Activated T-helper 1 cell treated with Interleukin-2 at 50 U/mL for 16 hours (primary cell): ENCODE measurements at places on chromosomes 12 and 14.

DNA sequence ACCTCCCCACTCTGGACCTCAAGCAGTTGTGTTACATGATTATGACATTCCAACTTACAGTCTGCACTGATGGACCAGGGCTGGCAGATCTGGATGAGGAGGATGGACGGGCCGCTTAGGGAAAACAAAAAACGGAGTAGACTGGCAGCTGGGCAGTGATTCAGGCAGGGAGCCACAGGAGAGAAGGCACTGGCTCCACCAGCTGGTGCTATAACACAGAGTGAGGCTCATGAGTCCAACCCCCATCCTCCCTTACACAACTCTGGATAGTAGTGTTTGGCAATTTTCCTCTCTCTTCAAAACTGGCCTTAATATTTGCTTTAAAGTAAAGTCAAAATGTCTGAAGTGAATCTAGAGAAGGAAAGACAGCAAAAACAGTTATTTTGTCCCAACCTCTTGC lies 9.7 kb upstream of the RIC8B start:
- DNase-seq = no peak

- DNase-seq = no peak
These were observed 61.2 kb upstream of the OTOGL start for GRCh38 chr12:80038062-80038560.

DNA sequence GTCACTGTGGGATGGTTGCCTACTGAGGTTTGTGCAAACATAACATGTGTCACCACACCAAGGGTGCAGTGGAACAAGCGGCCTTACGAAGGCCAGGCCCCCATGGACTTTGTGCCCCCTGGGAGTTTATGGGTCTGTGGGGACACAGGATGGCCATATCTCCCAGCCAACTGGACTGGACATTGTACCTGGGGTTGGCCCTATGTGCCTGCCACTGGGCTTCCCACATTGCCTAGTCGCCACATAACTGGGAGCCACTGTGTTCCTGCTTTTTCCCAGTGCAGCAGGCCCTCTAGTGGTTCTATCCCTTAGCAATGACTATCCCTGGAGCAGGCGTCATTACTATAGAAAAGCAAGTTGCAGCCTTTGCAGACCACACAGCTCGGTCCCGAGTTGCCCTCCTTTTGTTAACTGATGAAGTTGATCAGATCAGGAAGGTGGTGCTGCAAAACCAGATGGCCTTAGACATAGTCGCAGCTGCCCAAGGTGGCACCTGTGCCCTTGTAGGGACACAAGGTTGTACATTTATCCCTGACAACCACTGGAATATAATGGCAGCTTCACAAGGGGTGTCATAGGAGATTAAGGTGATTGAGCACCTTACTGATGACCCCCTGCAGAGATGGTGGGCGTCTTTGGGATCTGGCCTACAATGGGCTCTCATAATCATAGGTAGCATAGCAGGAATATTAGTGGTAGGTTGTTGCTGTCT lies 15.2 kb upstream of the RNASE12 start:
- no peak for DNase-seq

GRCh38 chr12:93642751-93643150 lies 34.4 kb upstream of the CRADD start:
- DNase-seq = no peak

- no peak for DNase-seq
These were observed 11.3 kb downstream of the RTRAF start for GRCh38 chr14:52000696-52001095.
